Activated CD4-positive, alpha-beta memory T cell treated with anti-CD3 and anti-CD28 coated beads, Interleukin-2, amount 10 ng/mL, durations not matched to agents 7 days and 5 days (primary cell): ENCODE measurements at places on chromosomes 7 and 10. TPM values are rescaled to one million over a fixed set of nuclear protein-coding genes. Genes with fewer than 3 reads are reported as not detected.

The ASAH2 gene
- total RNA-seq = 3.6 TPM

The MEST gene
- total RNA-seq = 0.55 TPM

DNA sequence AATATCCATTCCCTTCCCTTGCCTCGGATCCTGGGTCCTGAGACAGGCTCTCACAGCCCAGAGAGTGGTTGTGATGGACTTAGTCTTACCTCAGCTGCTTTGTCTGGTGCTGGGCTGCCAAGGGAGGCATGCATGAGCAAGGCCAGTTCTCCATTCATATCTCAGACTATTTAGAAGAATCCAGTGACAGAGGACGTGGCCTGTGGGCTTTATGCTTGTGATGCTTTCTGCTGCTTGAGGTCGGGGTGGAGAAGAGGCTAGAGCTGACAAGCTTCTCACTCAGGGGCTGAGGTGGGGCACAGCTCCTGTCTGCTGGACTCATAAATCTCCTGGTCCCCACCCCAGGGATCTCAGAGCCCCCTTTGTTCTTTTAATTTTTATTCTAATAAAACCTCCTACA lies 66.8 kb downstream of the DNAJC12 start:
- peak overlapping the region; percentile 76 for H3K27ac ChIP-seq
- no peak overlapping the region for H3K4me3 ChIP-seq
- peak; percentile 48 for DNase-seq

DNA sequence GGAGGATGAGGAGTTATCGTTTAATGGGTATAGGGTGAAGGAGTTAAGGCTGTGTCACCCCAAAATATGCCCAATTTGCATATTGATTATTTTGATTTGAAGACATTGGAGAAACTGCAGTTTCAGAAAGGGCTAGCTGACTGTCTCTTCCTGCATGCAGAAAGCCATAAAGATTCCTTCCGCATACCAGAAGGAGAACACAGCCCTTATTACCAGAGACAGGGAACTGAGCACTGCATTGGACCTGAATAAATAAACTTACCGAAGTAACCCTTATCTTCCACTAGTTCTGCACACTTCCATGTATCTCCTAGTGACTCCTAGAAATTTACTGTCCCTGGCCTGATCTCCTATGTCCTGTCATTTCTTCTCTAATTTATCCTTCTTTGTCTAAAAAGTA lies 821.9 kb upstream of the AUTS2 start:
- no peaks in the 10 kb centered on the region for H3K4me1 ChIP-seq
- no peaks in the 10 kb centered on the region for H3K27me3 ChIP-seq
- no peak for DNase-seq
- H3K36me3 ChIP-seq = no peaks in the 10 kb centered on the region
- H3K27ac ChIP-seq = no peak overlapping the region
- no peak overlapping the region for H3K4me3 ChIP-seq

DNA sequence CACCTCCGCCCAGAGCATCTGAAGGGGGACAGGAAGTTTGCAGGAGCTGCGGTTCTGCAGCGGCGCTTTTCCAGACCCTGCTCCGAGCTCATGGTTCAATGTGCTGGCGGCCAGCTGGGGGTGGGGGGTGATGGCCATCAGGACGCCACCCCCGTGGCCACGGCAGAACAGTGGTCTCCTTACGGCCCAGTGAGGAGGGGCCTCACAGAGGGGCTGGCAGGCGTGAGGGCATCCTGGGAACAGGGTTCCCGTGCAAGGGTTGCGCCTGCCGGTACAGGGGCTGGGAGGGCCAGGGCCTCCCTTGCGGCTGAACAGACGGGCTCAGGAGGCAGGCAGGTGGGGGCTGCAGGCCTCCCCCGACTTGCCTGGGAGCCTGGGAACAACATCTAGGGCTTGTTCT lies 39.0 kb upstream of the GNA12 start:
- H3K27ac ChIP-seq = no peak overlapping the region
- no peak for DNase-seq
- H3K4me1 ChIP-seq = peaks cover 21% of the 10 kb centered on the region
- H3K27me3 ChIP-seq = peaks cover 2% of the 10 kb centered on the region
- no peak overlapping the region for H3K4me3 ChIP-seq
- no peaks in the 10 kb centered on the region for H3K36me3 ChIP-seq

DNA sequence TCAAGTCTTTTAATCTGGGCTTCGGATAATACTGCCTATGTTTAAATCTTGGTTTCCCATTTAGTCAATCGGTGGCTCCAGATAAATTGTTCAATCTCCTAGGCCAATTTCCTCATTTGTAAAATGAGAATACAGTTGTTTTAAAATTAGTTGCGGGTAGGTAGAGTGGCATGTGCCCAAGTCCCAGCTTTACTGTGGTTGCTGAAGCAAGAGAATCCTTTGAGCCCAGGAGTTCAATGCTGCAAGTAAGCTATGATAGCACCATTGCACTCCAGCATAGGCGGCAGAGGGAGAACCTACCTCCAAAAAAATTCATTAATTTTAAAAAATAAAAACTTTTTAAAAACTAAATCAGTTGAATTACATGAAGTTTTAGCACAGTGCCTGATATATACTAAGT lies 7.3 kb downstream of the RNF216 start:
- H3K27ac ChIP-seq = no peak overlapping the region
- no peak overlapping the region for H3K4me3 ChIP-seq
- H3K36me3 ChIP-seq = peaks cover 26% of the 10 kb centered on the region
- peaks cover 47% of the 10 kb centered on the region for H3K4me1 ChIP-seq
- no peak for DNase-seq

- H3K27ac ChIP-seq = no peak overlapping the region
- no peak for DNase-seq
- H3K4me3 ChIP-seq = no peak overlapping the region
- no peaks in the 10 kb centered on the region for H3K4me1 ChIP-seq
- no peaks in the 10 kb centered on the region for H3K36me3 ChIP-seq
These were observed 12.0 kb upstream of the BTBD16 start for GRCh38 chr10:122259075-122259466.

- H3K27ac ChIP-seq = no peak overlapping the region
- H3K36me3 ChIP-seq = peaks cover 16% of the 10 kb centered on the region
- H3K4me3 ChIP-seq = no peak overlapping the region
- no peaks in the 10 kb centered on the region for H3K27me3 ChIP-seq
- no peak for DNase-seq
These were observed 65.3 kb upstream of the CAMK2B start for GRCh38 chr7:44390701-44391100.

DNA sequence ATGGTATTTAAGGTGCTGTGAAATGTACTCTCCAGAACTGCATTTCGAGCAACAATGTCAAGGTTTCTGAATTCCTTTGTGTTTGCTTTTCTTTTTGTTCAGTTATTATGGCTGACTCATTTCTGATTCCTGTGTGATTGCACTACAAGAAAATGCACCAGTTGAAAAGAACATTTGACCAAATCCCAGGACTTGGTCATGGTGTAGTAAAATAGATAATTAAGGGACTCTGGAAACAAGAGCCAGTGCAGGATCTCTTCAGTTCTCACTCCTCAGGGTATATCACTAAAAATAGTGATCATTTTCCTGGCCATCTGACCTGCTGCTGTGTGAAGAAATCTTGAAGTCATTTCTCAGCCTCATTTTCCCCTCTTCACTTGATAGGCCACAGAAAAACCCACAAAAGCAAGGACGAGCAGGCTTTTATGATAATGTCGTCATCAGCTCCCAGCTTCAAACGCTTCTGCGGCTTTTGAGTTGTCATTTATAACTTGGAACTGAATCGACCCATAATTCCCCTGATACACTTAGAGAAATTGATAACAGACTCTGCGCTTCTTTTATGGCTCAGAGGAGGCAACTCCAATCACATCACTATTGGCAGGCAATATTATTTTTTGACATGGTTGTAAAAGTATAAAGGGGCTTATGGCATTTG lies 274.7 kb downstream of the HDAC9 start:
- H3K27me3 ChIP-seq = no peaks in the 10 kb centered on the region
- DNase-seq = no peak

DNA sequence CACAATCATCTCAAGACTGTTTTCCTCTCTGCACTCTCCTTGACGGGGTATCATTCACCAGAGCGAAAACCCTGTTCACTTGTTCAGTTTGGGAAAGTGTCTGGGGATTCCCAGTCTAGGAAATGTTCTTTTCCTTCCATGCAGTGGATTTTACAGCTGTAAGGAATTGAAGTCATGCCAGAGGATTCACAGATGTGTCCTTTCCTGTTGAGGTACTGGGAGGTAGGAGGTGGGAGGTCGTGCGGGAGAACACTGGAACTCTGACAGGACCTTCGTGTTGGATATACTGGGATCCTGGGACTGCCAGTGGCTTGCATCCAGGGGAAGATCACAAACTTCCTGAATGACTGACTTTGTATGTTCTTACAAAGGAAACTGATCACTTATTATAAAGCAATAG lies 185.5 kb downstream of the BMPER start:
- no peak overlapping the region for H3K4me3 ChIP-seq
- no peak overlapping the region for H3K27ac ChIP-seq
- H3K27me3 ChIP-seq = no peaks in the 10 kb centered on the region
